Right renal pelvis (tissue), 4 donors: ENCODE measurements at places on chromosomes 11 and 22. TPM values are rescaled to one million over a fixed set of nuclear protein-coding genes. Genes with fewer than 3 reads are reported as not detected.

DNA sequence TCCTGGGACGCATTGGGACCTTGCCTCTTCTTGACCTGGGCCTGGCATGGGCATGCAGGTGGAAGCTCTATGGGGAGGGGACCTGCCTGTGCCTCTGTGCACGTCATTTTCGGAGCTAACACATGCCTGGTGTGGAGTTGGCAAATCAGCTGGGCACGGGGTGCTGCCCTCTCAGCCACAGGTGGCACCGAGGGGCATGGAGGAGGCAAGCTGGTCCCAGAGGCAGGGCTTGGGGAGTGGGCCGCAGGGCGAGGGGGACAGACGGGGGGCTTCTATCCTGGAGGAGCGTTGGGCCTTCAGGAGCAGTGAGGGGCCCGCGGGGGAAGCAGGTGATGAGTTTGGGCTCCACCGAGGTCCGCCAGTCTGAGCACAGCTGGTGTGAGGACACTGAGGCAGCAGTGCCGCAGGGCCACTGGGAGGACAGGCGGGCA, 362.0 kb downstream of the TBC1D22A start:
- DNase-seq: no peak

Gene SLC37A4
- polyA plus RNA-seq: 82.6 TPM

Gene OR5M10
- polyA plus RNA-seq: not detected

- no peak for DNase-seq
Observed at GRCh38 chr11:104870910-104871309, 27.4 kb downstream of the CASP12 start.

- no peak for DNase-seq
Observed at GRCh38 chr11:5368502-5369043, 15.0 kb upstream of the OR51M1 start.
